ENCODE measurements at places on chromosomes 3 and 15.

GRCh38 chr3:10440684-10441083, 64.7 kb downstream of the ATP2B2 start:
- DNase-seq, result no peak

GRCh38 chr3:6250167-6250566, 610.7 kb upstream of the GRM7 start:
- no peak for DNase-seq

DNA sequence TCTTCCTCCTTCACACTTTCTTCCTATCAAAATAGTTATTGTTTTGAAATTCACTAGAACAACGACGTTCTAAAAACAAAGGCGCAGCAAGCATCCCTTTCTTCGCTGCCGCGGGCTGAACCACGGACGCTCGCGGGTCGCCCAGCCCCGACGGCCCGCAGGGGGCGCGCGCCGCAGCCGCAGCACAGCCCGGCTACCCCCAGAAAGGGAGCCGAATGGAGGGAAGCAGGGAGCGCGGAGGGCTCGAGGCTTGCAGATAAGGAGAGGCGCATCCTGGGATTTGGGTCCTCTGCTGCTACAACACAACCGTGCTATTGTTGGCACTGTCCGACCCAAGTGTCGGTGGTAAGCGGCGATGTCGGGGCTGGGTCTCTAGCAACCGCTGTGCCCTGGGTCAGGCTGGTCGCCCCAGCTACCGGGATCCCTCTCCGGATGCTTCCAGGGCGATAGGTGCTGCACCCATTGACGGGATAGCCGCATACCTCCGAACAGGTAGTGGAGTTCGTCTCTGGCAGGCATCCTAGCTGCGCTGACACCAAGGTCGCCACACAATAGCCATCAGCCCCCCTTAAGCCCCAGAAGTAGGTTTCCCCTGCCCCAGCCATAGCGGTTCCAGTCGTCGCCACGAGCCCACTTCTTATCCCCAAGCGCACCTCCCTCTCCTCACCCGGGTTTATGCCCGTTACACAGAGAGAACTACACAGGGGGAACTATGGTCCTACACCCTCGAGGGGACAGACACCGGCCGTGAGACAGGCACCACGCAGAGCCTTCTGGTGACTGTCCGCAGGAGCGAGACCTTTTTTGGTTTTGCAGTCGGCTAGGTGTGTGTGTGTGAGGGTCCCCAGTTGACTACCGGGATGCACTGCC, 6.0 kb downstream of the ONECUT1 start:
- no peak for DNase-seq

- no peak for DNase-seq
These were observed 105.8 kb upstream of the RASGRP1 start for GRCh38 chr15:38670128-38671005.
